ENCODE measurements at places on chromosomes 7 and 10. TPM values are rescaled to one million over a fixed set of nuclear protein-coding genes. Genes with fewer than 3 reads are reported as not detected.

DNA sequence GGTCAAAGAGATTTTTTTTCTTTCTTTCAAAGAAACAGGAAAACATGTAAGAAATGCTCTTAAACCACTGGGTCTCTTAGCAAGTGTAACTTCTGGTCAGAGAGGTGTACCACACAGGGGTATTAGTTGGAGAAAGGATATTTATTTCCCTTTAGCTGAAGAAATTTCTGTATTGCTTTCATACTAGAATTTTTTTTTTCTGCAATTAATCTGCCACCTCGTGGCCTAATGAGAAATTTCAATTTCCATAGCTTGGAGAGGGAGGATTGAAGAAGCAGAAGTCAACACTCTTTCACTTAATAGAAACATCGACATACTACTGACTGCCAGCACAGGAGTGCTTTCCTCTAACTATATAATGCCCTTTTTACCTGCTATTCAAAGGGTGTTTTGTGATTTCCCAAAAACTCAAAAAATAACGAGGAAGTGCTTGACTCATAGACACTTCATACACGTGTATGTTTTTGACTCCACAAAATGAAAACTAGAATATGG is 177.6 kb upstream of the NAMPT start:
- peak; percentile 61 for DNase-seq

ZNF777 gene
- 22.9 TPM for total RNA-seq

TLX1 gene
- total RNA-seq, result not detected

MCMBP gene
- 71.0 TPM for total RNA-seq

JCAD gene
- 0.26 TPM for total RNA-seq

XRCC2 gene
- 5.2 TPM for total RNA-seq
